ENCODE measurements at places on chromosomes 7 and 10. TPM values are rescaled to one million over a fixed set of nuclear protein-coding genes. Genes with fewer than 3 reads are reported as not detected.

The ALOX5 gene
- 25.3 TPM for total RNA-seq

The KLHDC10 gene
- 27.2 TPM for total RNA-seq

The DRGX gene
- not detected for total RNA-seq

The ZNF804B gene
- total RNA-seq, result not detected

The CELF2 gene
- 52.6 TPM for total RNA-seq

The CPSF4 gene
- 30.4 TPM for total RNA-seq

The CYP2W1 gene
- not detected for total RNA-seq

- H3K4me1 ChIP-seq, result peaks cover 2% of the 10 kb centered on the region
- H3K4me3 ChIP-seq, result no peak overlapping the region
- DNase-seq, result no peak
- no peaks in the 10 kb centered on the region for H3K27me3 ChIP-seq
- H3K27ac ChIP-seq, result no peak overlapping the region
Measured at GRCh38 chr10:112353046-112353445, 20.9 kb upstream of the ACSL5 start.

GRCh38 chr10:123966896-123967231 is 75.3 kb upstream of the CPXM2 start:
- no peak for DNase-seq
- no peak overlapping the region for H3K27ac ChIP-seq
- no peaks in the 10 kb centered on the region for H3K27me3 ChIP-seq
- no peak overlapping the region for H3K4me3 ChIP-seq
- no peaks in the 10 kb centered on the region for H3K36me3 ChIP-seq
- no peaks in the 10 kb centered on the region for H3K4me1 ChIP-seq

- DNase-seq, result no peak
- H3K27ac ChIP-seq, result no peak overlapping the region
- H3K4me3 ChIP-seq, result no peak overlapping the region
- no peaks in the 10 kb centered on the region for H3K36me3 ChIP-seq
- no peaks in the 10 kb centered on the region for H3K4me1 ChIP-seq
Measured at GRCh38 chr7:150332852-150333635, 8.4 kb downstream of the RARRES2 start.

DNA sequence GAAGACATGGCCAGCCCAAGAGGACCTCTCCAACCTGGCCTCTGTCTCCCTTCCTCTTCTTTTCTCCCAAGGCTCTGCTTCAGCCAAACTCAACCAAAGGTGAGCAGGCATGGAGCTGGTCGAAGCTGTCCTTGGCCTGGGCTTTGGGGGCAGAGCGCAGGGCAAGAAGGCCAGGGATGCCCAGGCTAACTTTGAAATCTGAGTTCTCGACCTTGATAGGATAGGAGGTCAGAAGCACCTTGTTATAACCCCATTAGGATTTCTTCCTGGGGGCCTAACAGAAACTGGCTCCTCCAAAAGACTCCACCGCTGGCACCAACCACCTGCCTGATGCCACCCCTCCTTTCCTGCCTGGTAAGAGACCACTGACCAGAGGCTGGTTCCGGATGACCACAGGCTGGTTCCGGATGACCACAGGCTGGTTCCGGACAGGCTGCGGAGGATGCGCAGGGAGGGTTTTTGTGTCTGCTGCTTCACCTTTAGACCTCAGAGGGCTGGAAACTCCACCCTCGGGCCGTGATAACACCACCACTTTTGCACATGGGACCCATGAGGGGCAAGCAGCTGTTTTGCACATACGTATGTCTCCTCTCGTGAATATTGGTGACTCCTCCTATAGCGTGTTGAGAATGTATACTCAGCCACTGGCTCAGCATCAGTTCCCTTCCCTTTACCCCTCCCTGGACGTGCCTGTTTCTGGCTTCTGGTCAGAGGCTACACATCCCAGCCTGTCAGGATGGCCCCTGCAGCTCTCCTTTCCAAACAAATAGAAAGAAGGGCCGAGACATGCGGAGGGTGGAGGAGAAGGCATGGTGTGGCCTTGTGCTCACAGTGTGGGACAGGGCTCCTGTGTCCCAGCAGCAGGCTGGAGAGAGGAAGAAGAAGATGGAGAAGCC is 140.1 kb downstream of the DNAJB6 start:
- no peak overlapping the region for H3K4me3 ChIP-seq
- H3K36me3 ChIP-seq, result no peaks in the 10 kb centered on the region
- peak; percentile 39 for DNase-seq
- no peaks in the 10 kb centered on the region for H3K4me1 ChIP-seq
- no peak overlapping the region for H3K27ac ChIP-seq
- H3K27me3 ChIP-seq, result no peaks in the 10 kb centered on the region

DNA sequence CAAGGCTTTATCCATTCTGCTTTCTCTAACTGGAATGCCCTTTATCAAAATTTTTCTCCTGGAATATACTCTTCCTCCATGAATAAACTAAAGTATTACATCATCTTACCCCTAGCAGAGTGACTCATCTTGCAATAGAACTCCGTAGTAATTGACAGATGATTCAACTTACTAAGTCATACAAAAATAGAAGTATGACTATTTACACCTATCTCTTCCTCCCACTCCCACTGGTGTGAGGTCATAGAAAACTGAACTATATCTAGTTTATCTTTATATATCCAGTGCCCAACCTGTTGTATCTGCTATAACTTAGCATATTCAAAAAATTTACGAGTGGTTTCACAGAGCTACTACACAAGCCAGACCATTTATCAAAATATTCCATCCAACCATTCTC is 26.1 kb downstream of the ABCB1 start:
- no peaks in the 10 kb centered on the region for H3K27me3 ChIP-seq
- DNase-seq, result no peak
- no peaks in the 10 kb centered on the region for H3K4me1 ChIP-seq
- H3K36me3 ChIP-seq, result no peaks in the 10 kb centered on the region
- no peak overlapping the region for H3K27ac ChIP-seq

DNA sequence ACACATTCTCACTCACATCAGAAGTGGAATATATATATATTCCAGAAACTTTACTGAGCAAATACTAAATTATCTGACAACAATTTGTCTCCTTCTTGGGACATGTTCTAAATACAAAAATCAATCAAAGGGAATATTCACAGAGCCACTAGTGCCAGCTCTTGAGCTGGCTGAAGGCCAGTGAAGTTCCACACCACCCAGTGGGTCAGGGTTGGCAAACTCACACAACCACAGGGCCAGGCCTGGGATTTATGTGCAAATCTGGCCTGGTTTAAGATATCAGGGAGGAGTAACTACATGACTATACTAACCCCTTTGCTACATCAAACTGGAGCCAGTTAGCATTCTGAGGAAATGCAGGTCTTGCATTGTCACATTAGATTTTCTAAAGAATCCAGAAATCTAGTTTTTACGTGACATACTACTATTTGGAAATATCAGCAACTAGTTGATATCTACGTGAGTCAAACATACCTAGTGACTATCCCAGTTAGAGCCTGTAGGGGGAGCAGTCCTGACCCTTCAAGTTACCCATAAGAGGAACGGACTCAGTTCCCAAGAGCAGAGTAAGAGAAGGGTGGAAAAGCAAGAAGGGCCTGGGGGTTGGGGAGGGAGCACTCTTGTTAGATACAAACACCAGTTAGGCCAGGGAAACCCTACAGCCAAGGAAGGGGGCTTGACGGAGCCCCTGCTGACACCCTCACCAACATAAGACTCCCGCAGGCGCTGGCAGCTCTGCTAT is 600.4 kb downstream of the KCNMA1 start:
- DNase-seq, result no peak
- H3K27ac ChIP-seq, result no peak overlapping the region
- H3K4me1 ChIP-seq, result no peaks in the 10 kb centered on the region
- H3K36me3 ChIP-seq, result peaks cover 5% of the 10 kb centered on the region

- no peak overlapping the region for H3K27ac ChIP-seq
- no peaks in the 10 kb centered on the region for H3K36me3 ChIP-seq
- H3K4me1 ChIP-seq, result no peaks in the 10 kb centered on the region
Measured at GRCh38 chr10:100347568-100348195, 649 bp downstream of the SCD start.

GRCh38 chr10:81215498-81215897 is 659.5 kb upstream of the NRG3 start:
- no peaks in the 10 kb centered on the region for H3K4me1 ChIP-seq
- no peak overlapping the region for H3K4me3 ChIP-seq
- H3K27me3 ChIP-seq, result no peaks in the 10 kb centered on the region
- H3K36me3 ChIP-seq, result no peaks in the 10 kb centered on the region
- no peak overlapping the region for H3K27ac ChIP-seq

GRCh38 chr7:148492157-148492860 is 98.3 kb upstream of the C7orf33 start:
- no peaks in the 10 kb centered on the region for H3K27me3 ChIP-seq
- DNase-seq, result no peak
- no peak overlapping the region for H3K27ac ChIP-seq
- H3K4me3 ChIP-seq, result no peak overlapping the region
- H3K4me1 ChIP-seq, result no peaks in the 10 kb centered on the region

- DNase-seq, result no peak
- no peaks in the 10 kb centered on the region for H3K27me3 ChIP-seq
- H3K4me3 ChIP-seq, result no peak overlapping the region
- H3K4me1 ChIP-seq, result no peaks in the 10 kb centered on the region
- no peaks in the 10 kb centered on the region for H3K36me3 ChIP-seq
Measured at GRCh38 chr7:100667331-100668068, 6.0 kb upstream of the GNB2 start.

DNA sequence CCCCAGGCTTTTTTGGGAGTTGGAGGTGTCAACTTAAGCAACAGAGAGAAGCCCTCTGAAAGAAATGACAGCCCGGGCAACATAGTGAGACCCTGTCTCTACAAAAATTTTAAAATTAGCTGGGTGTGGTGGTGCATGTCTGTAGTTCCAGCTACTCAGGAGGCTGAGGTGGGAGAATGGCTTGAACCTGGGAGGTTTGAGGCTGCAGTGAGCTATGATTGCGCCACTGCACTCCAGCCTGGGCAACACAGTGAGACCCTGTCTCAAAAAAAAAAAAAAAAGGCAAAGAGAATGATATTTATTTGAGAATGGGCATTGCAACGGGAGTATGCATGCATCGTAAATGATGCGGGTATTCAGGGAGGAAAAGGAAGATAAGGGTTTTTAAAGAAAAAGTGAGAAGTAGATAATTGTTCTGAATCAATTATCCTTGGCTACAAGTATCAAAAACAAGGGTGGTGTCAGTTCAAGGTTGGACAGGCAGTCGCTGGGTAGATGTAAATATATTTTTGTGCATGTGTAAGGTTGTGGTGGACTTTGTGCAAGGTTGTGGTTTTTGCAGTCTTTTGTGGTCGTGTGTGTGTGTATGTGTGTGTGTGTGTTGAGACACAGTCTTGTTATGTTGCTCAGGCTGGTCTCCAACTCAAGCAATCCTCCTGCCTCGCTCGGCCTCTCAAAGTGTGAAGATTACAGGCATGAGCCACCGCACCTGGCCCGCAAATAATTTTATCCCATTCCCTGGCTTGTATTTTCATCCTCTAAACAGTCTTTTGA is 65.6 kb downstream of the COL26A1 start:
- H3K27me3 ChIP-seq, result no peaks in the 10 kb centered on the region
- no peak overlapping the region for H3K27ac ChIP-seq
- no peak overlapping the region for H3K4me3 ChIP-seq

DNA sequence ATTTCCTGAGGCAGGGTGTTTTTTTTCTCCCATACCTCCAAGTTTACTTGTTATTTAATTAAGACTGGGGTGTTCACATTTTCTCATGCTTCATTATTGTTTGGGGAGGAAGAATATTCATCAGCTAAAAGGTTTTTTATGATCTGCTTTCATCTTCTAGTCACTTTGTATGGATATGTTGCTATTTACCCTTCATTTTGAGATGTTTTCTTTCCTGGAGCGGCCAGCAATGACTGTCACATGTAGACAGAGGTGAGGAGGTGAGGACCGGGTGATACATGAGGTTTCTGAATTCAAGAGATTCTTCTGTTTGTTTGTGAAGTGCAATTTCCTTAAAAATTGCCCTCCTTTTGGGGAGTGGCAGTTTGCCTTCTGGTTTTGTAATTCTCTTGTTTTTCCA is 261.8 kb upstream of the BMPER start:
- peaks cover 4% of the 10 kb centered on the region for H3K36me3 ChIP-seq
- H3K4me1 ChIP-seq, result no peaks in the 10 kb centered on the region
- no peak for DNase-seq
- no peak overlapping the region for H3K4me3 ChIP-seq
- H3K27ac ChIP-seq, result no peak overlapping the region
- no peaks in the 10 kb centered on the region for H3K27me3 ChIP-seq

DNA sequence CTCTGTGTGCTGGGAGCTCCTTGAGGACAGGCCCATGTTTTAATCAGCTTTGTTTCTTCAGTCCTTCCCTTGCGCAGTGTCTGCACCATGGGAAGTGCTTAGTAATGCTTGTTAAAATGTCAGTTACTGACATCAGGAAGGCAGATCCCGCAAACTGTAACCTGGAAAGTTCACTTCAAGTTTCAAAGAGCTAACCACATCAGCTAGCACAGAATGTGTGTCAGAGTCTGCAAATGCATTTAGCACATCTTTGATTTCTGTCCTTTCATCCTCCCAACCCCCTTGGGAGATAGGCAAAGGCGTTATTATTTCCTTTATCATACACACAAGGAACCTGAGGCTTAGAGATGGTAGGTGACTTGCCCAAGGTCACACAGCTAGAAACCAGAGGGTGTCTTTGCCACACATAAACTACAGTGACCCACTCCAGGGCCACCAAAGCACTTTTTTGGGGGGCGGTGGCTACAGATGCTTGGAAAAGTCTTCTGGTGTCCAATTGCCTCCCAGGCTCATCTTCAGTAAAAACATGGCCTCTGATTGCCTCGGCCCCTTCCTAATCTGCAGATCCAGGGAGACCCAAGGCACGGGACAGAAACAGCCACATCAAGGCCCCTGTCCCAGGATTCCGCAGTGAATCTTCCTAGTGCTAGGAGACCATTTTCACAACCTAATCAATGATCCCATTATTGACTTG is 116.2 kb upstream of the GPR26 start:
- H3K27ac ChIP-seq, result no peak overlapping the region
- no peak for DNase-seq
- H3K4me1 ChIP-seq, result no peaks in the 10 kb centered on the region
- no peaks in the 10 kb centered on the region for H3K27me3 ChIP-seq
- H3K36me3 ChIP-seq, result no peaks in the 10 kb centered on the region
- no peak overlapping the region for H3K4me3 ChIP-seq

DNA sequence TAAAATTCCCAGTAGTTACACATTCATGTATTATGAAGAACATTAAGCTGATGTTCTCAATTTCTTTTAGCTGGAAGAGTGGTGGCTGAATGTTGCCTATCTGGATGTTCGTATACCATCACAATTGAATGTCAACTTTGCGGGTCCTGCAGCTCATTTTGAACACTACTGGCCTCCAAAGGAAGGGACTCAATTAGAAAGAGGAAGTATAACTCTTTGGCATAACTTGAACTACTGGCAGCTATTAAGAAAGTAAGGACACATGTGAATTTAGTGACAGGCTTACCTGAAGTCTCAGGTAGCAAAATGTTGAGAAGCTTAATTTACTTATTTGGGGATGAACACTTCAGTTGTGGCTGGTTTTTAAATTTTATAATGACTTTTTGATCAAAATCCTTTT is 15.9 kb downstream of the CROT start:
- peaks cover 3% of the 10 kb centered on the region for H3K36me3 ChIP-seq
- H3K27ac ChIP-seq, result no peak overlapping the region
- no peaks in the 10 kb centered on the region for H3K27me3 ChIP-seq
- H3K4me1 ChIP-seq, result no peaks in the 10 kb centered on the region
- DNase-seq, result no peak

GRCh38 chr7:44267178-44267577 is 58.2 kb downstream of the CAMK2B start:
- H3K4me3 ChIP-seq, result no peak overlapping the region
- H3K27ac ChIP-seq, result no peak overlapping the region
- no peak for DNase-seq
- H3K27me3 ChIP-seq, result no peaks in the 10 kb centered on the region
- no peaks in the 10 kb centered on the region for H3K36me3 ChIP-seq
- H3K4me1 ChIP-seq, result no peaks in the 10 kb centered on the region

Data from aorta (tissue), 5 donors.